Erythroblast (primary cell): ENCODE measurements at places on chromosomes 12 and 14.

DNA sequence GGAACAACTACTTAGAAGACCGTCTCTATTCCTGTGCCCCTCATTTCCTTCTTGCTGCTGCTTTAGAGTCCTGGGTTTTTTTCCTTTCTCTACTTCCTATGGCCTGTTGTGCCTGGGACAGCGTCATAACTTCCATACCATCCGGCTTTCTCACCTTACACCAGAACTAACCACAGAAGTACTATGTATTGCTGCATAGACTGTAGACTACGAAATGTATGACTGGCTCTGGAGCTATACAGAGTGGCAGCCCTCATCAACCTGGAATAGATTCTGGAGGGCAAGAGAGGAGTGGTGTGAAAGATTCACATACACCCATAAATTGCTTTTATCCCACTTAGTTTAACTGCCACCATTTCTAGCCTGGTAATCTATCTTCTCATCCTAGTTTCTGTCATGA lies 16.9 kb upstream of the SRP54 start:
- no peak for DNase-seq

- no peak for DNase-seq
Observed at GRCh38 chr12:109762673-109763191, 49.1 kb downstream of the FAM222A start.

GRCh38 chr12:31736472-31736871 lies 7.7 kb upstream of the AMN1 start:
- peak; percentile 24 for DNase-seq

- no peak for DNase-seq
Observed at GRCh38 chr12:12701457-12701856, 5.5 kb upstream of the GPR19 start.

GRCh38 chr12:96227365-96228106 lies 33.4 kb downstream of the ELK3 start:
- DNase-seq: no peak

GRCh38 chr12:19978193-19978592 lies 390.1 kb upstream of the PDE3A start:
- DNase-seq: no peak

GRCh38 chr12:77229640-77230442 lies 164.5 kb upstream of the E2F7 start:
- no peak for DNase-seq

- DNase-seq: no peak
Observed at GRCh38 chr12:55733858-55734257, 5.0 kb upstream of the CD63 start.

DNA sequence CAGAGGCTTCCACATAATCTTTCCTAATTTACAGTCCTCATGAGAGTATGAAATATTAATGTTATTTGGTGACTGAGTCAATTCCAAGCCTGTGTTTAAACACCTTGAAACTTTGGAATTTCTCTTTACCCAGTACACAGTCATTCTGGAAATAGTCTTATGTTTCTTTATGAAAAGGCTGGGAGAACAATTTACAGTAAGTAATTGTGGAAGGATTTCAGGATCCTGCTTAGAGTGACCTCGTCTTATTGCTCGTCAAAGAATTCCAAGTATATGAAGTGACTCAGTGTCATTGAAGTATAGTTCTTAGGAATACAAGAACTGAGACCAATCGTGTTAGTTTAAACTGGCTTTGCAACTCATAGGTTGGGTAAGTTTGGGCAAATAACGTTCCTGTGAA lies 634.2 kb downstream of the SLC16A7 start:
- no peak for DNase-seq

- DNase-seq: no peak
Observed at GRCh38 chr12:89089264-89089663, 263.0 kb downstream of the DUSP6 start.

GRCh38 chr14:21163871-21164291 lies 8.0 kb upstream of the OR5AU1 start:
- no peak for DNase-seq

GRCh38 chr14:58060898-58061297 lies 91.1 kb downstream of the ARMH4 start:
- no peak for DNase-seq

GRCh38 chr14:67641480-67641879 lies 21.8 kb downstream of the ARG2 start:
- no peak for DNase-seq

GRCh38 chr14:91280129-91280528 lies 35.6 kb upstream of the GPR68 start:
- no peak for DNase-seq

DNA sequence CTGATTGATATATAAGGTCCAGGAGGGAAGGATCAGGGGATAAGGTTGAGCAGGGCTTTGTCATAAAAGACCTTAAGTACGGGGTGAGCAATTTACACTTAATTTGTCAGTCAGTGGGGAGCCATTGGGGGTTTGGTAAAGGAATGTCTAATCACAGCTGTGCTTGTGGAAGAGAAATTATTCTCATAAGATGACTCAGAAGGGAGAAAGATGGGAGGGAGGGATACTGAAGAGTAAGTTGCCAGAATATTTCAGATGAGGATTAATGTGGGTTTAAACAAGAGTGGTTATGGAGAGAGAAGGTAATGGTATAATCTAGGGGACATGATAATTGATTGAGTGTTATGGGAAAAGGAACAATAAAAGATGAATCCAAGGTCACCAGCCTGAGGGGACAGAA lies 500.1 kb upstream of the CCDC196 start:
- no peak for DNase-seq
